ENCODE measurements at places on chromosomes 5 and 9.

GRCh38 chr9:78146241-78146640 lies 89.6 kb upstream of the CEP78 start:
- DNase-seq, result no peak

DNA sequence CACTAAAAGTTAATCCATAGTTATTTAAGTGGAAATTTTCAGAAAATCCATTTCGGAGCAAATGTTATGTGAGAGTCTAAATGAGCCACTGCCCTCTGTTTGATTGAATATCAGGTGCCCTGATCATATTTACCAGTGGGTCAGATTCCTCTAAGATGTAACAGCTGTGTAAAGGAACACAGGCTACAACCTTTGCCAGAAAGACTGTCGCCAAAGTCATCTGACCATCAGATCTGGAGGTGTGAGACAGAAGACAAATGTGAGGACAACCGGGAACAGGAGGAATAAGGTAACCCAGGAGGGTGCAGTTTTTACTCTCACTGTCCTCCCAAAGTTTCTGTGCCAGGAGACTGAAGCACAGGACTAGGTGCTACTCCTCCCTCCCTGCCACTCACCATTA lies 90.8 kb downstream of the CAAP1 start:
- DNase-seq, result no peak

GRCh38 chr5:178131446-178131996 lies 707 bp downstream of the RMND5B start:
- no peak for DNase-seq

DNA sequence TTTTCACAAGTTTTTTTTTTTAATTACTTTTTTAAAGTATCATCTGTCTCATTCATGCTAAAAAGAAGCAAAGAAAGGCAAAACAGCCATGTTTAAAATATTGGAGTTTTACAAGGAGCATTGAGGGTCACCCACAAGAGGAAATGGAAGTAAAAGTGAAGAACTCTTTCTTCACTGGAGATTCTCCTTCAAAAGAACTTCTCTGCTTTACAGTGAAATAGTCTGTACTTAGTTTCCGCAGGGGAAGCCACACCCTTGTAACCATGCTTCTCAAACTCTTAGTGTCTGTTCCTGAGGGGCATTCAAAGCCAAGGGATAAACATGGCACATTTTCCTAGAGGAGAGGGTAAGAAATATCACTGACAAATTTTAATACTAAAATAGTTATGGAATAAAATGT lies 8.6 kb downstream of the C9orf72 start:
- no peak for DNase-seq

DNA sequence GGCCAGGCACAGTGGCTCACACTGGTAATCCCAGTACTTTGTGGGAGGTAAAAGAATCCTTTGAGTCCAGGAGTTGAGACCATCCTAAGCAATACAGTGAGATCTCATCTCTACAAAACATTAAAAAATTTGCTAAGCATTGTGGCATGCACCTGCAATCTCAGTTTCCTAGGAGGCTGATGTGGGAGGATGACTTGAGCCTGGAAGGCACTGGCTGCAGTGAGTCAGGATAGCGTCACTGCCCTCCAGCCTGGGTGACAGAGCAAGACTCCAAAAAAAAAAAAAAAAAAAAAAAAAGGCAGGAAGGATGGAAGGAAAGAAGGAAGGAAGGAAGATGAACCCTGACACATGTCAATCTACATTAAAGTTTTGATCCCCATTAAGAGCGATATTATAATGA lies 1452.2 kb upstream of the ACO1 start:
- no peak for DNase-seq

Data from stimulated activated CD8-positive, alpha-beta memory T cell treated with anti-CD3 and anti-CD28 coated beads, Interleukin-15, amount 100 ng/mL, for 4 hours (primary cell).